Type B pancreatic cell (in vitro differentiated cells): ENCODE measurements at places on chromosomes 2 and 18. TPM values are rescaled to one million over a fixed set of nuclear protein-coding genes. Genes with fewer than 3 reads are reported as not detected.

GRCh38 chr18:63949068-63949737, at the start of gene HMSD:
Gene HMSD (plus strand): TSS chr18:63949301. CDS start chr18:63953456, 4,155 bp downstream.
- DNase-seq: no peak
- no peak within 1 kb of the TSS for H3K27ac ChIP-seq
- H3K27me3 ChIP-seq: peaks cover 16% of the 10 kb centered on the region
- peak within 1 kb of the TSS; percentile 78 for H3K4me3 ChIP-seq
- no peaks in the 10 kb centered on the region for H3K36me3 ChIP-seq
- H3K4me1 ChIP-seq: no peaks in the 10 kb centered on the region

- peaks cover 4% of the 10 kb centered on the region for H3K36me3 ChIP-seq
- H3K27me3 ChIP-seq: peaks cover 20% of the 10 kb centered on the region
- H3K4me3 ChIP-seq: no peak overlapping the region
- no peak for DNase-seq
- H3K27ac ChIP-seq: no peak overlapping the region
- H3K4me1 ChIP-seq: peaks cover 13% of the 10 kb centered on the region
These were observed 77.3 kb downstream of the LONRF2 start for GRCh38 chr2:100244881-100245605.

GRCh38 chr2:85163675-85164074, 30.5 kb downstream of the TCF7L1 start:
- no peaks in the 10 kb centered on the region for H3K27me3 ChIP-seq
- peak overlapping the region; percentile 49 for H3K27ac ChIP-seq
- peaks cover 3% of the 10 kb centered on the region for H3K36me3 ChIP-seq
- H3K4me1 ChIP-seq: peaks cover 49% of the 10 kb centered on the region
- peak overlapping the region; percentile 76 for H3K4me3 ChIP-seq

DNA sequence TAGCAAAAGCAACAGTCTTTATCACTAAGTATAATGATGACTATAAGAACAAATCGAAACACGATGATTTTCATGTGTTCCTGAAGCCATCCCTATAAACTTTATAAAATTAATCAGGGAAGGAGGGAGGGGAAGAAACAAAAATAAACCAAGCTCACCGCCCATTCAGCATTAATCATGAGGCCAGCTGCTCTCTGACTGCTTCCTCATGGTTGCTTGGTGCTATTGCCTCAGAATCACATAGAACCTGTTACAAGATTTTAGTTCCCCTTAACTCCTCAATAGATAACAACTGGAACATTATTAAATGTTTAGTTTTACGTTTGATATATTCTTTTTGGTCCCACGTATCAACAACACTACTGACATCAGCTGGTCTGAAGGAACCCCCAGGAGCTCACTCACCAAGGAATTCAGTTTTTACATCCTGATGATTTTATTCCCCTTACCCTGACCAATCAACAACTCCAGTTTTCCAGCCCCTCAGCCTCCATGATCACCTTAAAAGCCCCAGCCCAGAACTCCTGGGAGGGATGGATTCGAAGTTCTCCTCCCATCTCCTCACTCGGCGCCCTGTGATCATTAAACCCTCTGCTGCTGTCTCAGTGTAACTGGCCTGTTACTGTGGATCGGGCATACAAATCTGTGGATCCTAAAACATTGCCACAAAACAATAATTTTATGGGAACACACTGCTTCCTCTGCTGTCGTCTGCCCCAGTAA, 10.6 kb upstream of the HNRNPLL start:
- no peak overlapping the region for H3K4me3 ChIP-seq
- no peak for DNase-seq
- H3K27me3 ChIP-seq: no peaks in the 10 kb centered on the region
- H3K4me1 ChIP-seq: peaks cover 12% of the 10 kb centered on the region

GRCh38 chr2:29259221-29259620, 144.0 kb downstream of the CLIP4 start:
- no peaks in the 10 kb centered on the region for H3K36me3 ChIP-seq
- no peak overlapping the region for H3K4me3 ChIP-seq
- no peak overlapping the region for H3K27ac ChIP-seq
- peaks cover 6% of the 10 kb centered on the region for H3K4me1 ChIP-seq

GRCh38 chr2:57888463-57888862, 158.1 kb upstream of the VRK2 start:
- H3K27ac ChIP-seq: no peak overlapping the region
- no peaks in the 10 kb centered on the region for H3K36me3 ChIP-seq
- H3K4me3 ChIP-seq: no peak overlapping the region
- no peaks in the 10 kb centered on the region for H3K27me3 ChIP-seq
- no peaks in the 10 kb centered on the region for H3K4me1 ChIP-seq

- H3K4me1 ChIP-seq: peaks cover 3% of the 10 kb centered on the region
- H3K4me3 ChIP-seq: no peak overlapping the region
- no peak overlapping the region for H3K27ac ChIP-seq
- H3K36me3 ChIP-seq: no peaks in the 10 kb centered on the region
- no peak for DNase-seq
These were observed 11.4 kb downstream of the SPDYA start for GRCh38 chr2:28822036-28822435.

DNA sequence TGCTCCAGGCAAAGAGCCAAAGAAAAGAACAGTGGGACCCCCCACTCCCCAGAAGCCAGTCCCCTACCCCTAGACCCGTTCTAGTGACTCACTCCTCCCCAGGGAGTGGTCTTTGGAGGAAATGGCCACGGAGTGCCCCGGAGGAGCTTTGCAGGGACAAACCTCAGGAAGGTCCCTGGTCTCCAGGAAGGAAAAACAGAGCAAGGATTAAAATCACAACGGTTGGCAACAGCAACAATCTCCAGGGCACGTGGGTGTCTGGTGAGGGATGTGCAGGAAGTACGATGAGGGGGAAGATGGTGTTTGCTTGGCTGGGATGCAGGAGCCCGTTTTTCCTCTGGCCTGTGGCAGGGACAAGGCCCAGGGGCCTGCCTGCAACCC, 135.0 kb downstream of the SMAD2 start:
- H3K36me3 ChIP-seq: no peaks in the 10 kb centered on the region
- no peak overlapping the region for H3K4me3 ChIP-seq
- H3K27me3 ChIP-seq: peaks cover 34% of the 10 kb centered on the region
- H3K4me1 ChIP-seq: no peaks in the 10 kb centered on the region

DNA sequence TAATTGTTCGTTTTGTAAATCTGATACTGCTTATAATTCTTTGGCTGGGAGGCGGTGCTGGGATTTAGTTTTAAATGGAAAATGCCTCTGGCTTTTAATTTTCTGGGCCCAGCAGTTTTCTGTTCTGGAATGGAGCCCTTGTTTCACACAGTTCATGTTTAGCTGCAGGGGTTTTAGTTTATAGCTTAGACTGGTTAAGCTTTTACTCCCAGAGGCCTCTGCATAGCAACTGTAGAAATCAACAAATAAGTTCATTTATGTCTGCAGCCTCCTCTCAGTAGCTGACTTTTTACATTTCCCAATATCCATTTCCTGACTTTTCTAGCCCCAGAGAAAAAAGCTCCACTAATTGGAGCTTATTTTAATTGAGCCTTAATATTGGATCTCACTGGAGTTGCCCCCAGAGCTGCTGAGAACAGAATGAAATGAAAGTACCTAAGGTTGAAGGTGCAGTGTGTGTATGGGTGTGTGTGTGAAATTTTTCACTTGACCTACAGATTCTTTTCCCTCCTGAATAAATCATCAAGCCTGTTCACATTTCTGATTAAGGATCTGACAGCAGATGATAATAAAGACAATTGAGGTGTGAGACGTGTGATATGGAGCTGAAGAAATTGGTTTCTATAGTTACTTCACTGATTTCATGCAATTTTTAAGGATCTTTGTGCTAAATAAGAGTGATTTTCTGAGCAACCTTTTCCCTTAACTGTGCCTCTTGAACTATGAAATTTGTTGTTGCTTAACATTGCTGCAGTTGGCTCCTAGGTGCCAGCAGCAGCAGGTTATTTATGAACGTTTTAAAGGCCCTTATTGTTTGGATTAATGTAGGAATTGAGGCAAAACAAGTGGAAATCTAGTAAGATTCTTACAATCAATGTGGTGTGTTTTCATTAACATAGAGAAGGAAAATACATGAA, 109.6 kb downstream of the TAF4B start:
- H3K27me3 ChIP-seq: no peaks in the 10 kb centered on the region
- H3K36me3 ChIP-seq: no peaks in the 10 kb centered on the region
- H3K4me3 ChIP-seq: peak overlapping the region; percentile 35
- DNase-seq: no peak
- peak overlapping the region; percentile 78 for H3K27ac ChIP-seq

Gene CIB4
- not detected in 2 replicates for total RNA-seq
